ENCODE measurements at places on chromosomes 13 and 19.

- DNase-seq, result no peak
These were observed 10.8 kb downstream of the NFKBID start for GRCh38 chr19:35889370-35890112.

DNA sequence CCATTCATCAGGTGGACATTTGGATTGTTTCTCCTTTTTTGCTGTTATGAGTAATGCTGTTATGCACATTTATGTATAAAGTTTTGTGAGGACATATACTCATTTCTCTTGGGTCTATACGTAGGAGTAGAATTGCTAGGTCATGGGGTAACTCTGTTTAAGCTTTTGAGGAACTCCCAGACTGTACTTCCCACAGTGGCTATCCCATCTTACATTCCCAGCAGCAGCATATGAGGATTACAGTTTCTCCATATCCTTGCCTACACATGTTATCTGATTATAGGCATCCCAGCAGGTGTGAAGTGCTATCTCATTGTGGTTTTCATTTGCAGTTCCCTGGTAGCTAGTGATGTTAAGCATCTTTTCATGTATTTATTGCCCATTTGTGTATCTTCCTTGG, 5.9 kb downstream of the ZSCAN22 start:
- no peak for DNase-seq

DNA sequence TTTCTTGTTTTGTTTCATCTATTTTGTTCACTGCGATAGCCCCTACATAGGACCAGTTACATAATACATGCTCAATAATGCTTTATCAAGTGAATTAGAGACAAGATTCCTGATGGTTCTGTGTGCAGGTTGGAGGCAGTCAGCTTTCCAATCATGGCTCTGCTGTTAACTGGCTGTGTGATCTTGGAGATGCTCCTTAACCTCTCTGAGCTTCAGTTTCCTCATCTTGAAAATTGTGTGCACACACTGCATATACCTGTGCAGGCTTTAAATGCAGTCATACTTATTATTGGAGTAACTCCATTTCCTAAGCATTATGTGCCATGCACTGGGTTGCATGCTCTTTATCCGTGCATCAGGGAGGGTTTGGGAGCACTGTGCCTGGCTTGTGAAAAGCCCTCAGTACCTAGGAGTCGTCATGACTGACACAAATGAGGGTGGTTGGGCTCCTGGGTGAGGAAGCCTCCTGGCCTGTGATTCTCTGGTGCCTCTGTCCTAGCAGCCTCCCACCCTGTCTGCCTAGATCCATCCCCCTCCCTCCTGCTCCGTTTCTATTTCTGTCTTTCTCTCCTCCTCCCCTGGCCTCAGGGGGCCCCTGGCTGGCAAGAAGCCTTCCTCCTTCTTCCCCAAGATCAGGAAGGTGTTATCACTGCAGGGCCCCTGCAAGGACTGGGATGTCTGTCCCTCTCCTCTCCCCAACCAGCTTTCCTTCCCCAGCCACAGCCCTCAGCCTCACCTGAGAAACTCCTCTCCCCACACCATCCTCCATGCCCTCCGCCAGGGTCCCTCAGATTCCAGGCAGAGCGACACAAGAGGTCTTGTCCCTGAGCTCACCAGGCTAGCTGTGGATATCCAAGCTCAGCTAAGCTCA, 8.7 kb downstream of the IFNL1 start:
- DNase-seq, result no peak

DNA sequence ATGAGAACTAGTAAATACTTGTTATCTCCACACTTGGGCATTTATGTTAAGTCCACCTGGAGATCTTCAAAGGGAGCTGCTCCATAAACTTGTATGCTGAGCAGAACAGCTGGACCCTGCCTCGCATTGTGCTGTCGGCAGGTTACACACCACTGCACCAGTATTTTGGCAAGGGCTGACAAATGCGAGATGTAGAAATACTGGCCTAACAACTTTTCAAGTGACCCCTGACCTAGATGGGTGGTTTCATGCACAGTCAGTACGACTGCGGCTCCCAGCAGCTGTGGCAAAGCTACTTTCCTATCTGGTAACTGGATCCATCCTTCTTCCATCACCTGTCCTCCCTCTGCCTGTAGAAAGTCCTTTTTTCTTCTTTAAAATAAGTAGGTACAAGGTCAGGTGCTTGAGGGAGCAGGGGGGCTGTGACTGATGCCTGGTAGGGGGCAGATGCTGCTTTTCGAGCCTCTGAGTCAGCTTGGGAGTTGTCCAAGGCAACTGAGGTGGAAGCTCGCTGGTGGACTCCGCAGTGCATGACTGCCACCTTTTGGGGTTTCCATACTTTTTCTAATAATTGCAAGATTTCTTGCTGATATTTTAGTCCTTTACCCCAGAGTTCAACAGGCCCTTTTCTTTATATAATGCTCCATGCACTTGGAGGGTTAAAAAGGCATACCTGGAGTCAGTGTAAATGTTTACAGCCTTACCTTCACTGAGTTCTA, 86.8 kb downstream of the SLC25A15 start:
- peak; percentile 31 for DNase-seq

All from kidney tubule cell (primary cell).